ENCODE measurements at places on chromosomes 11 and 22. TPM values are rescaled to one million over a fixed set of nuclear protein-coding genes. Genes with fewer than 3 reads are reported as not detected.

The AQP11 gene
- total RNA-seq = 0.45 TPM

The ACR gene
- not detected for total RNA-seq

The ISX gene
- not detected for total RNA-seq

The CASP12 gene
- total RNA-seq = not detected

The FXYD6 gene
- total RNA-seq = not detected

The SLC22A12 gene
- not detected for total RNA-seq

The CRYBB2 gene
- not detected for total RNA-seq

The FIBIN gene
- 61.7 TPM for total RNA-seq

The GRAP2 gene
- not detected for total RNA-seq

The PLET1 gene
- total RNA-seq = not detected

The OR51B2 gene
- total RNA-seq = not detected

The TEF gene
- total RNA-seq = 10.5 TPM

The EIF4G2 gene
- 622 TPM for total RNA-seq

The NXPE2 gene
- total RNA-seq = not detected

The RAB36 gene
- total RNA-seq = 1.8 TPM

The DBX1 gene
- total RNA-seq = not detected

The PTPN5 gene
- total RNA-seq = not detected

The CCDC116 gene
- total RNA-seq = 0.08 TPM

The RASGRP2 gene
- total RNA-seq = 0.23 TPM

The FOLH1 gene
- not detected for total RNA-seq

The DAGLA gene
- 0.98 TPM for total RNA-seq

The PIH1D2 gene
- total RNA-seq = 0.12 TPM

The MMP12 gene
- 9.1 TPM for total RNA-seq

The DPP3 gene
- total RNA-seq = 28.5 TPM

The AIFM3 gene
- total RNA-seq = 0.23 TPM

The SUSD2 gene
- 1.2 TPM for total RNA-seq

The KRTAP5-8 gene
- total RNA-seq = not detected

The IL10RA gene
- not detected for total RNA-seq

The MPZL3 gene
- 0.12 TPM for total RNA-seq

The DENND5A gene
- 318 TPM for total RNA-seq
